GM18507 (cell line): ENCODE measurements at places on chromosomes 3 and 15.

GRCh38 chr15:99963096-99963825 is 230.0 kb upstream of the LYSMD4 start:
- DNase-seq, result no peak

DNA sequence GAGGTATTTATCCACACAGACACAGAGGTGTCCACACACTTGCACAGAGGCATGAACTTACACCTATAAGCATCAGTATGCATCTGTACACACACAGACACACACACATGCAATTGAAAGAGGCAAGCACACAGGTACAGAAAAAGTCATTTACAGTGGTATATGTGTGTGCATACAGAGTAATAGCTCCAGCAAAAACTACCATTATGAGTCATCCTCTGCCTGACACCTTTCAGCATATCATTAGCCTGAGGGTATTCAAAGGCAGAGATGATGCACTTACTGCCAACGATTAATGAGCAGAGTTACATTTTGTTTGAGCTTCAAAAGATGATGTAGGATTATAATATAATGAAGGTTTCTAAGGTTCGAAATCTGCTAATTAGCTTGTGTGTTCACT is 100.3 kb upstream of the TPRG1 start:
- no peak for DNase-seq

DNA sequence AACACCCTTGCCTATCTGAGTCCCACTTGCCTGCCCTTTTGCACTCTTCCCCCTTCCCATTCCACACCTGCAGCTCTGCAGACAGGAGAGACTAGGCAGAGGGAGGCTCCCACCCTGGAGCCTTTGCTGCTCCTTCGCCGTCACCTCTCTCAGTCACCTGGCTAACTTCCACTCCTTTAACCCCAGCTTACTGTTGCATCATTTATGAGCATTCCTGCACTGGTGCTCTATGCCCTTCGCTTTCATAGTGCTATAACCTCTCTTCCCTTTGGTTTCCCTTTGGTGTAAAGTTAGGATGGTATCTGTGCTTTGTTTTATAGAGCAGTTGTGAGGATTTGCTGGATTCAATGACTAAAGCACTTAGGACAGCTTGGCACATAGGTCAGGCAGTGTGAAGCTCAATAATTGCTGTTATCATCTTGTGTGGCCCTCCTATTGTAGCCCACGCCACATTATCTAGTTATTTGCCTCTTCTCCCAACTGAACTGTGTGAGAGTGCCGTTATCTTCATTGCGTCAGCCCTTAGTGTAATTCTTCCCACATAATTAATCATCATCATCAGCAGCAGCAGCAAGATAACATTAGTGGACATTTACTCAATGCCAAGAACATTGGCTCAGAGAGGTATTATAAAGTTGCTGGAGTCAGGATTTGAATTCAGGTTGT is 253.9 kb downstream of the CACNA2D3 start:
- DNase-seq, result no peak

DNA sequence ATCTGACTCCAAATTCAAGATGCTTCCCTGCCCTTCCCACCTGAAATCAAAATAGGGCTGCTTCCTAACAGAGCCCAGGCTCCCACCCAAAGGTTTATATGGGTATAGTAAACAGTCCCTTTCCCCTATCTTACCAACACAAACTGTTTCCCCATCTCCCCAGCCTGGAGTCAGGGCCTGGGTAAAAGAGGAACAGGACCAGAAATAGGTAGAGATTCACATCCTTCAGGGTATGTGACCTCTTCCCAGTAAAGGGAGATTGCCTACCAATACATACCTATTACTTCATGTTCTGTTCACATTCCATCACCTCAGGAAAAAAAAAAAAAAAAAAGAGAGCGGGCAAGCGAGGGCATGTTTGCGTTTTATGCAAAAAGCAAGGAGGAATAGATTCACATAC is 9.7 kb upstream of the SHF start:
- DNase-seq, result no peak

- no peak for DNase-seq
These were observed 920.6 kb upstream of the CFAP20DC start for GRCh38 chr3:59970376-59970775.

DNA sequence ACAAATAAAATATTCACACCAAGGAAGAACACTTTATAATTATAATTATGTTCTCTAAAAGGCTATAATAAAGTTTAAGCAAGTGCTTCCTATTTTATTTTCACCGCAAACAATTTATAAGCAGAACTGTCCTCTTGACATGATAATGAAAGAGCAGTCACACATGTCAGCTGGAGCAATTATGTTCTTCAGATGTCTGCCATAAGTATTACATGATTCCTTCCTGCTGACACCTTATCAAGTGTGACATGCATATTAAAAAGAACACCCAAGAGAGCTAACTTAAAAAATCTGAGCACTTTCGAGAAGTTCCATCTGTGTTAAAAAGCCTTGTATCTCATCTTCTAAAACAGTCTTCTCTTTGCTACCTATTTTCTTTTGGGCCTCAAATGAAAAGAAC is 249.5 kb downstream of the SQOR start:
- DNase-seq, result no peak

DNA sequence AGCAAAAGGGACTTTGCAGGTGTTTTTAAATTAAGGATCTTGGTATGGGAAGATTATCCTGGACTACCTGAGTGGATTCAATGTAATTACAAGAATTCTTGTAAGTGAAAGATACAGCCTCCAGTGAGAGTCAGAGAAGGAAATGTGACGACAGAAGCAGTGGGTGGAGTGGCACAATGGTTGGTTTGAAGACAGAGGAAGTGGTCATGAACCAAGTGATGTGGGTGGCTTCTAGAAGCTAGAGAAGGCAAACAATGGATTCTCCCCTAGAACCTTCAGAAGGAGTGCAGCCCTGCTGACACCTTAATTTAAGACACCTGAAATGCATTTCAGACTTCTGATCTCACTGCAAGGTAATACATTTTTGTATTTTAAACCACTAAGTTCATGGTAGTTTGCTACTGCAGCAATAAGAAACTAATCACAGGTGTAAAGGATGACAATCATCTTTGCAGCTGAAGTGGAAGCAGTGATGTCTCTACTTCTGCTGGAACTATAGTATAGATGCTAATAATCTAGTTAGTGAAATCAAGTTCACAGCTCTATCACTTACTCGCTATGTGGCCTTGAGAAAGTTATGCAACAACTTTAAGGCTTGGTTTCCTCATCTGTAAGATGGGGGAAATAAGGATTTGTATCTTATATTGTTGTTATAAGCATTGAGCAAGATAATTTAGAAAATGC is 403.4 kb upstream of the SUCLG2 start:
- no peak for DNase-seq
